ENCODE measurements at places on chromosomes 3 and 15.

DNA sequence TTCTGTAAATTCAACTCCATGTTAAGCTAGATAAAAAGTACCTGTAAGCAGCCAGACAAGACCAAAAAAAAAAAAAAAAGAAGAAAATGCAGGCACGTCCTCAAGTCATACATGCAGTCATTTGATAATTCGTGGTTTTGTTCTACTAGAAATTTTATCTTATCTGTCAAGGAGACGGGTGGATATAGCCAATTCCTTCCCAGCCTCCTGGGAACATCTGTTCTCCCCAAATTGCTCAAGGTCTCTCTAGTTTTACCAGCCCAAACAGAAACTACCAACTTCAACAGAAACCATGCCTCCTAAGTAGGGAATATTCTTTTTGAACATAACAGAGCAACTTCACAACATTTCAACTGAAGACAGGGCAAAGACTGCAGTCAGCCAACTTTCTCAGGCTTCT, 19.5 kb downstream of the RYK start:
- DNase-seq, result no peak

DNA sequence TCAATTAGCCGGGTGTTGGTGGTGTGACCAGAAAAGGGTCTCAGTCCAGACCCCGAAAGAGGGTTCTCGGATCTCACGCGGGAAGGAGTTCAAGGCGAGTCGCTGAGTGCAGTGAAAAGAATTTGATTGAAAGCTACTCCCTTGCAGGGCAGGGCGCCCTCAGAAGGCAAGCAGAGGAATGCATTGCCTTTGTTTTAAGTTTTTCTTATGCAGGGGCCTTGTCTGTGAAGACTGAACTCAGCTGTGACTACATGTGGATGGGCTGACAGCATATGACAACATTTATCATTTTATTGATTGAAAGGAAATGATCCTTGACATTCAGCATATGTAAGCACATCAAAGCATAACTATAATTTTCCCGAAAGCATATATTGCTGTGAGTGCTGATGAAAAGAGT, 11.8 kb downstream of the CPN2 start:
- DNase-seq, result no peak

GRCh38 chr15:23566071-23566554, 639 bp downstream of the MKRN3 start:
- DNase-seq, result no peak

GRCh38 chr3:129936757-129937156, 37.8 kb upstream of the TRH start:
- DNase-seq, result no peak

- no peak for DNase-seq
These were observed 12.3 kb downstream of the THBS1 start for GRCh38 chr15:39593071-39593655.

DNA sequence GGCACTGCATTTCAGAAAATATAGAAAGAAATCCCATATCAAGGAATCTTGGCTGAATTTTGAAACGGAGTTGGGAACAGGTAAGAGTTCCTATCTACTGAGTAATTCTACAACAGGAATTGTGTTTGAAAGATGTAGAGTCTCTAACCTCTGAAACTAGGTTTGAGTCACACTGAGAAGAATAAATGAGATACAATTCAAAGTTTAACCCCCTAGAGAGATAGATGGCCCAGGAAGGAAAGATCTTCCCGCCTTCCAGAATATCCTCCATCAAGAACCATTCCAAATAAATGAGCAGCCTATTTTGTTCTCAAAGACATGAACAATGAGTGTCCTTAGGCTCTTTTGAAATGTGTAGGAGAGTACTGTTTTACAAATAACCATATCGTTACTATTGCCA, 2.9 kb upstream of the ANP32A start:
- no peak for DNase-seq

GRCh38 chr15:79863886-79864285, 32.9 kb downstream of the MTHFS start:
- no peak for DNase-seq

All from stimulated activated CD8-positive, alpha-beta memory T cell treated with anti-CD3 and anti-CD28 coated beads, Interleukin-7, amount 100 ng/mL, for 48 hours (primary cell).